MCF 10A (cell line): ENCODE measurements at places on chromosomes 16 and 17.

GRCh38 chr16:78684655-78685375, 585.4 kb downstream of the WWOX start:
- peak; percentile 24 for DNase-seq

- peak; percentile 43 for DNase-seq
Observed at GRCh38 chr16:82625066-82625968, 1.5 kb upstream of the CDH13 start.

DNA sequence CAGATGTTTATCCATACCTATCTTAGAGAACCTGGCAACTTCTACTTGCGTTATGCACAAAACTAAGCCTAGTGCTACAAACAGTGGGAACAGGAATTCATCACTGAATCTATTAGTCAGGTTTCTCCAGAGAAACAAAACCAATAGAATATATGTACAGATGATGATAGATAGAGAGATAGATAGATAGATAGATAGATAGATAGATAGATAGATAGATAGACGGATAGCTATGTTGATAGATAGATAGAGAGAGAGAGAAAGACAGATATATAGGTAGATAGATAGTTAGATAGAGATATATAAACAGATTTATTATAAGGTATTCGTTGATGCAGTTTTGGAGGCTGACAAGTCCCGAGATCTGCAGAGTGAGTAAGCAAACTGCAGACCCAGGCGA, 495.6 kb downstream of the TMEM114 start:
- DNase-seq = no peak

GRCh38 chr16:14015948-14016347, 55.2 kb upstream of the MRTFB start:
- peak; percentile 79 for DNase-seq

DNA sequence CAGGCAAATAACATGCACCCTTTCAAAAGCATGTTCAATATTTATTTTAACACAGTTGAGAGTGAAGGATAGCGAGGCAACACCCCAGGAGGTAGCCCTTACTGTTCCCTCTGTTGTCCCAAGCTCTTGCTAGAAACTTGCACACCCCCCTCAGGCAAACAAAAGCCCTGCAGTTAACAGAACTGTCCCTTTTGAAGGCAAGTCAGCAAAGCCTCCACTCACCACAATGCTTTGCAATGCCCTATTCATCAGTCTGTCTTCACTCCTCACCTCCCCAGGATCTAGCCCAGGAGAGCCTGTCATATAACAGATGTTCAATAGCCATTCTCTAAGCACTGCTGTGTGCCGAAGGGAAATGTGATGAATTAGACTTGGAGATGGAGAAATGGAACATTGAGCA, 3.5 kb upstream of the CNEP1R1 start:
- DNase-seq = peak; percentile 9

DNA sequence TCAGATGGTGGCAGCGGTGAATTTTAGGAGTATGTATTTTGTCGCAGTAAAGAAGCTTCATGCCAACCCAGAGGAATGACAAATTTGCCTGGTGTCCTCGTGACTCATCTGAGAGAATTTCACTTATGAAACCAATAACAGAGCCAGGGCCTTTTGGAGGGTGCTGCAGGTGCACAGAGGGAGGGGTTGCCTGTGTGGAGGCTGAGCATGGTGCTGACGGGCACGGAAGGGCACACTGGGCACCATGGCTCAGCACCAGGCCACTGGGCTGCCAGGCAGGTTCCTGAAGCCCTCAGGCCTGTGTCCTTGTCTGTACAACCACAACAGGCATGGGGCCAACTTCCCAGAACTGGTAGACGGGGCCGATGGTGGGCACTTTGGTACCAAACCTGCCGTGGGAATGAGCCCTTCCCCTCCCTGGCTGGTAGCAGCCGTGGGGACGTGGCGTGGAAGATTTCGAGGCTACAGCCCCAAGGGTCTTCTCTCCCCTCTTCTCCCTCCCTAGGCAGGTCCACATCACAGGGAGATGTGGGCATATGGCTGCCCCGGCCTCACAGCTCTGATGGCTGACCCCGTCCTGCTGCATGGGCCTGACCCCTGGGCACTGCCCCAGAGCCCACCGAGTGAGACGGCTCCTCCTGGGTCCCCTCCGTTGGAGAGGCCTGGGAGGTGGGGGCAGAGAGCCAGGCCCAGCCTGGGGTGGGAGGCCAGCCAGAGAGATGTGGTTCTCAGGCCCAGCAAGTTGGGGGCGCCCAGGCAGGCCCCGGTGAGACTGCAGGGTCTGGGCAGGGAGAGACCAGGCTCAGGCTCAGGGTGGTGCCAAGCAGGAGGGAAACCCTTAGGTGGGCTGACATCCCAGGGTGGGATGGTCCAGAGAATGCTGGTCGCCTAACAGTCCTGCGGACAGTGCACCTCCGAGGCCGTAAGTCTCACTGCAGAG, 30.2 kb upstream of the ZNF469 start:
- peak; percentile 9 for DNase-seq

- peak; percentile 84 for DNase-seq
Observed at GRCh38 chr16:68985855-68986254, 119.6 kb upstream of the HAS3 start.

GRCh38 chr17:73831699-73832098, 187.5 kb upstream of the SDK2 start:
- no peak for DNase-seq

- DNase-seq = peak; percentile 83
Observed at GRCh38 chr17:78250891-78251772, 19.7 kb downstream of the TMEM235 start.

GRCh38 chr17:73249700-73250099, 12.0 kb downstream of the CPSF4L start:
- DNase-seq = no peak

- peak; percentile 78 for DNase-seq
Observed at GRCh38 chr17:1649844-1650501, at the start of gene RILP. Gene RILP, minus strand, starts transcription at chr17:1649866. Its CDS starts 62 bp downstream, at chr17:1649804.

GRCh38 chr17:77427391-77427991, 286.7 kb downstream of the SEC14L1 start:
- DNase-seq = peak; percentile 82

- DNase-seq = no peak
Observed at GRCh38 chr17:80163336-80163735, 6.5 kb upstream of the CARD14 start.

DNA sequence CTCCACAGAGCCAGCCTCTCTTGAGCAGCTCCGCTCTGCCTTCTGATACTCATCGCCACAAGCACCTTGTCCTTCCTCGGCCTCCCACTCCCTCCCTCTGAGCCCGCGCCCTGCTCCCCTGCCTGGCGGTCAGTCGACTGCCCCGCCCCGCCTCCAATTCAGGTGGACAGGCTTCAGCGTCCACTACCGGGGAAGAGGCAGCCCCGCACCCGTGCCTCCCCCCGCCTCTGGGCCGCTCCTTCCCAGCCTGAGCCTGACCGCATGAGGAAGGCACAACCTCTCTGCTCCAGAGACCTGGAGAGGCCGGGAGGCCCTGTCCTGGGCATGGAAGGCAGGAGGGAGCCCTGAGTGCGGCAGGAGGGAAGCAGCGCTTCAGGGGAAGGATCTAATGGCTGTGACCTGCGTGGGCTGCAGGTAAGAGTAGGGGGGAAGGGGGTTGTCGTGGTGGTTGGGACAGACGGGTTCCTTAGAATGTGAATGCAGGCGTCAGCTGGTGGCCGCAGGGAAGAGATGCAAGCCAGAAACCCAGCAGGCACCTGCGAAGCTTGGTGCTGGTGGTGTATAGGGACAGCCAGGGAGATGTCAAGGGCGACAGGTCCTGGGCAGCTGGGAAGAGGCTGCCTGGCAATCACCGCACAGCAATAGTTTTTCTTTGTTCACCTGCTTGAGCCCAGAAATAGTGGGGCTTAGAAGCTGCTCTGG, 3.0 kb upstream of the SLC6A4 start:
- no peak for DNase-seq

GRCh38 chr16:21593530-21594289, 5.7 kb upstream of the METTL9 start:
- DNase-seq = no peak

DNA sequence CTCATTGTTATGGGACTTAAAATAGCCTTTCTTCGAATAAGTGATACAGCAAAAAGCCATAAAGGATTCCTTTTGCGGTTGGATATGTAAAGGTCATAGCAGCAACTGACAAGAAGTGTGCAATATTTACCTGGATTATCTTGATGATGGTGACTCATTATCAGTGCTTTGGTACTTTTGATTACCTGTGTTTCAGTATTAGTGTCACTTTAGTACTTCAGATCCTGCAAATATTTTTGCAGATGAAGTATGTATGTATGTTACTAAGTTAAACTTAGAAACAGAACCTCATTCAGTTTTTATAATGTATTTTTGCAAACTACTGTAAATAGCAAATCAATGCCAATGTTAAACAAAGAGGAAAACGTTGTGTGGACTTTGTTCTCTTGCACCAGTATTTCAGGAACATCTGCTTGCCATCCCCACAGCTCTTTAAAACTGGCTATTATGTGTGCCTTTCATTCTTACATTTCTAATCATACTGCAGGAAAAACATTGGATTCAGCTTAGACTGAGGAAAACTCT, 10.5 kb downstream of the CNEP1R1 start:
- no peak for DNase-seq

- peak; percentile 96 for DNase-seq
Observed at GRCh38 chr17:20063665-20064648, 54.8 kb downstream of the SPECC1 start.

- DNase-seq = no peak
Observed at GRCh38 chr17:17382971-17383370, 79.8 kb downstream of the NT5M start.

DNA sequence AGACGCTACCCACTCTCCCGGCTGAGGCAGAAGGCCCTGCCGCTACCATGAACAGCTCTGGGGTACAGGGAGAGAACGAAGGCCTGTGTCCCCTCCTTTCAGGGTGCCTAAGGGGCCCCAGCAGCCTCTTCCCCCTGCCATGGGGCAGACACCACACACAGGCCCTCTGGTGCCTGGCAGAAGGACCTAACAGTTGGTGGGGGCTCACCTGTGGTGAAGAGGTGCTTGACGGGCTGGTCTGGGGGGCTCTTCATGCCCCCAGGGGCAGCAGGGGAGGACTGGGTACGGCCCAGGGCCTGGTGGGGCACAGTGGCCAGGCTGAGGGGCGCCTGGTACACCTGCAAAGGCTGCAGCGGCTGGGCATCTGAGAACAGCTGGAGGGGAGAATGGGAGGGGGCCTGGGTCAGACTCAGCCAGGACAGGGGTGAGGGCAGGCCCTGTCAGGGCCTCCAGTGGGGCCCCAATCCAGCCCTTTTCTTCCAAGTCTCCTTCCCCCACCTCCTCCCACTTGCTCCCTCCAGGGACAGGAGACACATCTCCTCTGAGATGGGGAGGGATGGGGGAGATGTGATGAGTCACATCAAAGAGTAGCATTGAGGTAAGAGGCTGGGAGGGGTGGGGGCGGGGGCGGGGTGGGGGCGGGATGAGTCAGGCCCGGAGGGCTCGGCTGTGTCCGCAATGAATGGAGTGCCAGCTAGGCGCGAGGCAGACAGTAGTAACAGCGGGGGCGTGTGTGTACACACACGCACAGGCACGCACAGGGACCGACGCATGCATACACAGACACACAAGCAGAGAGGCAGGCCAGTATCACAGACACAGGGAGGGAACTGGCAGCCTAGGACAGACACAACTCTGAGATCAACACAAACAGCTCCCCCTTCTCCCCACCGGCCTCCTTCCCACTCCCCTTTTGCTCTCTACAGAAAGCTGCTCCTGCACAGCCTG, 16.1 kb downstream of the G6PC3 start:
- peak; percentile 90 for DNase-seq

DNA sequence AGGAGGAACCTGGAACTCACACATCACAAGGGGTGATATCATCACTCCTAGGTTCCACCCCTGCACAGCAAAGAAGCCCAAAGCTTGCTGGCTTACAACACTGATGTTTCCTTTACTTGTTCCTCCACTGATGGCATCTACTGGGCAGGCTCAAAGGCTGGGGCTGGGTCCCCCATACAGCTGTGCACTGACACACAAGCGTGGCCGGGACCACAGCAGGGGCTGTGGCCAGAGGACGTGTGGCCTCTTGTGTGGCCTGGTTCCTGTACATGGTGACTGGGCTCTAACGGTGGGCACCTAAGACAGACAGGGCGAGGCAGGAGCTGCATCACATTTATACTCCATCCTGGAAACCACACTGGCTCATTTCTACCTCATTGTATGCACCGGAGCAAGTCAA, 264.4 kb upstream of the FOXF1 start:
- DNase-seq = no peak

DNA sequence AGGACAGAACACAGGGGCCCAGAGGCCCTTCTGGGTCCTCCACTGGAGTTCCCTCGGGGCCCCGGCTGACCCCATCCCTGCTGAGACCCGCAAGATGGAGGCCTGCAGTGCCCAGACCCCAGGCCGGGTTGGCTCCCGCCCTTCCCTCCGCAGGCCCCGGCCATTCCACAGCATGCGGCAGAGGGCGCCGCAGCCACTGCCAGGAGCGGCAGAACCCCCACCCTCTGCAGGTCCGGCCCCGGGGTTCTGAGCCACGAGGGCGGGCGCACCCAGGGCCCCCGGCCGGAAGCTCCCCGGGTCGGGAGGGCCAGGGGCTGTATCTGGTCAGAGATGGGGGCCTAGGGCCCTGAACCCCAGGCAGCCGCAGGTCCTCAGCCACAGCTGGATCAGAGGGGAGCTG, 2.4 kb upstream of the PERCC1 start:
- peak; percentile 68 for DNase-seq

- no peak for DNase-seq
Observed at GRCh38 chr17:42131981-42132432, 9.4 kb downstream of the HSPB9 start.

GRCh38 chr16:51062039-51062438, 89.0 kb downstream of the SALL1 start:
- peak; percentile 7 for DNase-seq

- peak; percentile 18 for DNase-seq
Observed at GRCh38 chr17:47719411-47720152, 13.5 kb upstream of the TBX21 start.

DNA sequence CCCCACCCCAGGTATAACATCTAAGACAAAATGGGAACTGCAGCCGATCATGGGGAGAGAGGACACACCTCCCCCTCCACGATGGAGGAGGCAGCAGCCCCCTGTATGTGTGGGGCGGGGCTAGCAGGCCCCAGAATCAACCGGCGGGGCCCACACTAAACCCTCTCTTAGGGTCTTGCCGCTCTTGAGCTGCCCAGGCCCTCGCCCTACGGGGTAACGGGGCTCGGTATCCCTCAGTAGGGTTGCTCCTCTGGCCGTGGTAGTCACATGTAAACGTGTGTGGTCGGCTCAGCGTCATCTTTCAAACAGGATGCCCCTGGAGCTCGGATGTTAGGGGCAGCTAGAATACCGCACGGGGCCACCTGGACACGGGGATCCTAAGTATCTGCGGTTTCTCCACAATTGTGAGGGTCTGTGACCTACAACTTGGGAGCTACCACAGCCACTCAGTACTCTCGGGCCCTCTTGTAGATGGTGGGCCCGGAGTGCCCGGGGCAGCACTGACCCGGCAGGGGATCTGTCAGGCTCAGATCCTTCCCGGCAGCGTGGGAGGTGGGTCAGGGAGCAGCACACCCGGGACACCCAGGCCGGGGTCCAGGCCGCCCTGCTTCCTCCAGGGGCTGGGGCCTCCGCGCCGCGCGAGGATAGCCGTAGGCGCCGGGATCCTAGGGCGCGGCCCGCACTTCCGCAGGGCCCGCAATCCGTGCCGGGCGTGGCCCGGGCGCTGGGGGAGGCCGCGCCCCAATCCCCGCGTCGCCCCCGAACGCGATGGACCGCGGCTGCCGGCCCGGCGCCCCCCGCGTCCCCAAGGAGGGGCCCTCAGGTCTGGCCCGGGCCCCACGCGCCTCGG, 781 bp downstream of the ARHGDIA start:
- peak; percentile 53 for DNase-seq
